ENCODE measurements at places on chromosomes 2 and 18. TPM values are rescaled to one million over a fixed set of nuclear protein-coding genes. Genes with fewer than 3 reads are reported as not detected.

MYOM1 gene
- 0.30 TPM for total RNA-seq

CREG2 gene
- 9.8 TPM for total RNA-seq

UGT1A4 gene
- total RNA-seq: 0.12 TPM

TRIM43 gene
- not detected for total RNA-seq

PCARE gene
- not detected for total RNA-seq

ATP6V1B1 gene
- total RNA-seq: 2.7 TPM

All from A549 treated with Mapracorat at 1 μM for 4 hours (cell line).